ENCODE measurements at places on chromosomes 16 and 17.
A peak's percentile ranks its signal among the peaks of the same experiment; 100 is the strongest.

DNA sequence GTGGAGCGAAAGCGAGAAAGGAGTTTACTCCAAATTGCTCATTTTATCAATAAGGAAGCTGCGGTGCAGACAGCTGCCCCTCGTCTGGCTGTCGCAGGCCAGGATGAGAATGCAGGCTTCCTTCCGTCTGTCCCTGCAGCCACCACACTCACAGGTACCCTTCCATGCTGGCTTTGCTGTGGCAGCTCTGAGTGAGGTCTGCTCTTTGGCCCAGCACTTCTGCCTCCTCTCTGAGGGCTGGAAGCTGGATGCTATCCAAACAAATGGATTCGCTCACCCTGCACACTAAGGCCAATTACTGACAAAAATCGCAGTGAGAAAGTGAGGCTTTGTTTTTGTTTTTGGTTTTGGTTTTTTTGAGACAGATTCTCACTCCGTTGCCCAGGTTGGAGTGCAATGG, 7.0 kb downstream of the ARMC7 start:
- peaks cover 11% of the 10 kb centered on the region for H3K4me1 ChIP-seq
- no peak overlapping the region for H3K4me3 ChIP-seq
- no peak overlapping the region for H3K27ac ChIP-seq
- H3K36me3 ChIP-seq: peaks cover 53% of the 10 kb centered on the region
- H3K27me3 ChIP-seq: no peaks in the 10 kb centered on the region

DNA sequence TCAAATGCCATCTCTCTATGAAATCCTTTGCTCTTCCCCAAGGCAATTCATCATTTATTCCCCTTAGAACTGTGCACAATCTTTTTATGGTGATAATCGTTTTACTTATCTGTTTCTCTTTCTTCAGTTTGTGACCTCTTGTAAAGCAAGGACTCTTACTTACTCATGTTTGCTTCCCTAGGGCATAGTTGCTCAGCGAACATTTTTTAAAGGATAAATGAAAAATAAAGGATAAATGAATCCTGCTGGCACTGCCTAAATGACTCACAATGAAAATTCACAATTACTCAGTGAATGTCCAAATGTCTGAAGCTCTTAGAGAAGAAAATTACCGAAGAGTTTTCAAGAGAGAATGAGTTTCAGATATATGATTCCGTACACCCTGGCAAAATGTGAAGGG, 671.7 kb downstream of the CDH11 start:
- no peaks in the 10 kb centered on the region for H3K27me3 ChIP-seq
- no peaks in the 10 kb centered on the region for H3K4me1 ChIP-seq
- no peak overlapping the region for H3K27ac ChIP-seq
- no peak overlapping the region for H3K4me3 ChIP-seq
- no peaks in the 10 kb centered on the region for H3K36me3 ChIP-seq

DNA sequence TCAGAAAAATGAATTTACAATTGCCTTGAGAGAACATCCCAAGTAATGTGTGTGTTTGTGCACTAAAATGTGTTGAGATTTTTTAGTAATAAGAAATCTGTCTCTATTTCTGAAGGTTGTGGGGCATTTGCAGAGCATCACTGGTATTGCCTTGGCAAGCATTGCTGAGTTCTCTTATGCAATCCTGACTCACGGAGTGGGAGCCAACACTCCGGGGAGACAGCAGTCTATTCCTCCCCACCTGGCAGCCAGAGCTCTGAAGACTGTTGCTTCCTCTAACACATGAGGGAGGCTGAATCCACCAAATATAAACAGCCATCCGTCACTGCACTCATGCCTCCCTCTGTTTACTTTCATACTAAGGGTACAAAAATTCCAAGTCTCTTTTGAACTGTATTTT, 10.6 kb downstream of the CNTD1 start:
- no peaks in the 10 kb centered on the region for H3K27me3 ChIP-seq
- H3K27ac ChIP-seq: no peak overlapping the region
- no peak for DNase-seq
- no peak overlapping the region for H3K4me3 ChIP-seq
- peaks cover 37% of the 10 kb centered on the region for H3K36me3 ChIP-seq

- H3K4me1 ChIP-seq: no peaks in the 10 kb centered on the region
- no peak overlapping the region for H3K27ac ChIP-seq
- H3K36me3 ChIP-seq: peaks cover 94% of the 10 kb centered on the region
- H3K4me3 ChIP-seq: no peak overlapping the region
These were observed 61.1 kb downstream of the ZNF778 start for GRCh38 chr16:89278441-89279240.

DNA sequence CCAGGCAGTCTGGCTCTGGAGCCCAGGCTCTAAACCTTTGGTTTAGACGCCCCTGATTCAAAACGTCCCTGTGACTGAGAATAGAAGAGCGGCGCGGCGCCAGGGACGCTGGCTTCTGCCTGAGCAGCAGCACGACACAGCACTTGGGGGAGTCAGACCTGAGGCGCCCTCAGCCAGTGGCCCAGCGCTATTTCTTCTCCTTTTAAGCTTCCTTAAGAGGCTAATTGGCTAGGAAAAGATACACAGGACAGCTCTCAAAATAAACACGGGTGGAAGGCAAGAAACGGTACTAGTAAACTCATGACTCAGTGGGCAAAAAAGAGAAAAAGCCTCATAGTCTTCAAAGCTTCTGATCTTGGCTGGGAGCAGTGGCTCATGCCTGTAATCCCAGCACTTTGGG, 34.9 kb downstream of the GTF3C1 start:
- no peak overlapping the region for H3K4me3 ChIP-seq
- H3K27ac ChIP-seq: peak overlapping the region; percentile 61
- peaks cover 69% of the 10 kb centered on the region for H3K36me3 ChIP-seq
- peaks cover 40% of the 10 kb centered on the region for H3K4me1 ChIP-seq

DNA sequence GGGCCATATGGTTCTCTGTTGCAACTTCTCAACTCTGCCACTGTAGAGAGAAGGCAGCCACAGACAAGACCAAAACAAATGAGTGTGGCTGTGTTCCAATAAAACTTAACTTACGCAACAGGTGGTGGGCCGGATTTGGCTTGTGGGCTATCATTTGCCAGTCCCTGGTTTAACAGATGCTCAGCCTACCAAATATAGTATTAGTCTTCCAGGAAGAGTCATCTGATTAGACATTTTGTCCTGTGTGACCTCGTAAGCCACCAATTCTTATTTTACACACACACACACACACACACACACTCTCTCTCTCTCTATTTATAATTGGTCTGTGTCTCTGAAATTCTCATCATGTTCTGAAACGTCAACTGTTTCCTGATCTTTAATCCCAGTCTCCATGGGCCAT, 245.9 kb downstream of the XYLT1 start:
- no peak for DNase-seq
- no peaks in the 10 kb centered on the region for H3K27me3 ChIP-seq
- H3K4me3 ChIP-seq: no peak overlapping the region
- H3K27ac ChIP-seq: no peak overlapping the region
- H3K4me1 ChIP-seq: no peaks in the 10 kb centered on the region

GRCh38 chr16:79250502-79251098, 349.9 kb downstream of the MAF start:
- no peaks in the 10 kb centered on the region for H3K36me3 ChIP-seq
- no peak overlapping the region for H3K4me3 ChIP-seq
- H3K27me3 ChIP-seq: no peaks in the 10 kb centered on the region
- H3K27ac ChIP-seq: no peak overlapping the region

- H3K27ac ChIP-seq: no peak overlapping the region
- H3K36me3 ChIP-seq: no peaks in the 10 kb centered on the region
- DNase-seq: no peak
- H3K4me1 ChIP-seq: peaks cover 15% of the 10 kb centered on the region
- H3K27me3 ChIP-seq: no peaks in the 10 kb centered on the region
These were observed 100.5 kb upstream of the HS3ST3A1 start for GRCh38 chr17:13702266-13702665.

DNA sequence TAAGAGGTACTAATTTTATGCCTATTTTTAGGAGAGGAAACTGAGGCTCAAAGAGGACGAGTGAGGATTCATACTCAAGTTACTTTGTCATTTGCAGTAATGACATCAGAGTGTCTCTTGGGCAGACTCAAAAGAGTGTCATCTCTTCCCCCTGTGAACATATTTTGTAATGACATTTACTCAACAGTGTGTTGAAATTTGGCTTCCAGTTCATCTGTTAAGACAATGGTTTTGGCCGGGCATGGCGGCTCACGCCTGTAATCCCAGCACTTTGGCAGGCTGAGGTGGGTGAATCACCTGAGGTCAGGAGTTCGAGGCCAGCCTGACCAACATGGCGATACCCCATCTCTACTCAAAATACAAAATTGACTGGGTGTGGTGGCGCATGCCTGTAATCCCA, 28.9 kb downstream of the WFDC1 start:
- peaks cover 30% of the 10 kb centered on the region for H3K36me3 ChIP-seq
- 0 out of 2 replicates have a peak, but pooled peaks cover 3% of the 10 kb centered on the region for H3K27me3 ChIP-seq
- H3K4me1 ChIP-seq: no peaks in the 10 kb centered on the region
- no peak for DNase-seq

GRCh38 chr17:5203908-5204294, 12.2 kb upstream of the ZNF594 start:
- H3K4me3 ChIP-seq: no peak overlapping the region
- no peaks in the 10 kb centered on the region for H3K36me3 ChIP-seq
- H3K27ac ChIP-seq: no peak overlapping the region
- DNase-seq: no peak

GRCh38 chr16:51231702-51232101, 80.6 kb upstream of the SALL1 start:
- DNase-seq: no peak
- H3K36me3 ChIP-seq: no peaks in the 10 kb centered on the region
- peaks cover 8% of the 10 kb centered on the region for H3K4me1 ChIP-seq

- no peaks in the 10 kb centered on the region for H3K36me3 ChIP-seq
- no peak overlapping the region for H3K4me3 ChIP-seq
- H3K27ac ChIP-seq: no peak overlapping the region
- no peak for DNase-seq
These were observed 78.7 kb downstream of the ZDHHC7 start for GRCh38 chr16:84932681-84933080.

DNA sequence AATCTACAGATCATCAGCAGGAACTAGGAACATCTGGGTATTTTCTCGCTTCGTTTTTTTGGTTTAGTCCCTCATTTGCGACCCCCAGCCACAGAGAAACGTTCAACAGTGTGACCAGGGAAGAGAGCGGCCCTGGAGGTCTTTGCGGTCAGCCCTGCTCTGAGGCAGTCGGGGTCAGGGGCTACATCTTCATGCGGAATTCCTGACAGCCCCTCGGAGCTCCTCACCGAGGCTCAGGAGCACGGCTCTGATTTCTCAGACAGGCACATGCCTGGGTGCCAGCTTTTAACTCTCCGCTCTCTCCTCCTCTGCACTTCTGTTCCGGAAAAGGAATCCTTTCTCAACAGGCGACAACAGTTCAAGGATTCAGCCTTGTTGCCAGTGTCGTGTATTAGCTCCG, 8.0 kb upstream of the WDR45B start:
- no peak overlapping the region for H3K27ac ChIP-seq
- no peak for DNase-seq
- H3K36me3 ChIP-seq: no peaks in the 10 kb centered on the region
- no peaks in the 10 kb centered on the region for H3K27me3 ChIP-seq

DNA sequence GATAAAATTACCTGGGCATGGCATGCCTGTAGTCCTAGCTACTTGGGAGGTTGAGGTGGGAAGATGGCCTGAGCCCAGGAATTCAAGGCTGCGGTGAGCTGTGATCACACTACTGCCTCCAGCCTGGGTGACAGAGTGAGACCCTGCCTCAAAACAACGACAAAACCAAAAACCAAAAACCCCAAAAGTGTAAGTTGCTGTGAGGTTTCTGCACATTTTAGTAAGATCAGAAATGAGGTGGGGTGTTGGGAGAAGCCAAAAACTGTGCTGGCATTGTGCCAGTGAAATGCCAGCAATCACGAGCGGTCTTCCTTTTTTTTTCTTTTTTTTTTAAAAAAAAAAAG, 114.6 kb downstream of the PITPNC1 start:
- no peak for DNase-seq
- H3K27ac ChIP-seq: no peak overlapping the region
- H3K4me3 ChIP-seq: no peak overlapping the region
- no peaks in the 10 kb centered on the region for H3K36me3 ChIP-seq
- H3K27me3 ChIP-seq: 0 out of 2 replicates have a peak, but pooled peaks cover 8% of the 10 kb centered on the region
- H3K4me1 ChIP-seq: peaks cover 13% of the 10 kb centered on the region

GRCh38 chr16:72044296-72044695, 10.0 kb upstream of the HP start:
- H3K27me3 ChIP-seq: no peaks in the 10 kb centered on the region
- H3K36me3 ChIP-seq: no peaks in the 10 kb centered on the region
- no peak overlapping the region for H3K27ac ChIP-seq
